ENCODE measurements at places on chromosomes 2 and 18.

GRCh38 chr2:40273734-40274182 is 178.1 kb downstream of the SLC8A1 start:
- DNase-seq: no peak

DNA sequence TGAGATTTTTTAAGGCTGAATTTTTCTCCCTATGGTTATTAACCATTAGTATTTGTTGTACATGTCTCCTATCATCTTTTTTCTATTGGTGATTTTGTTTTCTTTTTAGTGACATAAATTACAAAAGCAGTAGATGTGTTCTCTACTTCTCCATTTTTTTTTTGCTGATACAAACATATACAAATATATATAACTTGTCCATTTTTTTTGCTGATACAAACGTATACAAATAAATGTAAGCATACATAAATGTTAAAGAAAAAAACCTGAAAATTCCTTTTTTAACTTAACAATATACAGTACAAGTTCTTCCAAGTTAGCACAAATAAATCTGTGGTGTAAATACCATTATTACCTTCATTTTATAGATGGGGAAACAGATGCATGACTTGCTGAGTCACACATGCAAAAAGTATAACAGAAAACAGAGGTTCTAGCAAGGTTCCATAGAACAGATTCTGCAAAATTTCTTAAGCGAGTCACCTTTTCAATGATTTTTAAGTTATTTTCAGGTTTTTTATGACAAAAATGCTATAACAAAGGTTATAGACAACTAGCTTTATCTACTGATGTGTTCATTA is 2.1 kb downstream of the MSGN1 start:
- DNase-seq: no peak

DNA sequence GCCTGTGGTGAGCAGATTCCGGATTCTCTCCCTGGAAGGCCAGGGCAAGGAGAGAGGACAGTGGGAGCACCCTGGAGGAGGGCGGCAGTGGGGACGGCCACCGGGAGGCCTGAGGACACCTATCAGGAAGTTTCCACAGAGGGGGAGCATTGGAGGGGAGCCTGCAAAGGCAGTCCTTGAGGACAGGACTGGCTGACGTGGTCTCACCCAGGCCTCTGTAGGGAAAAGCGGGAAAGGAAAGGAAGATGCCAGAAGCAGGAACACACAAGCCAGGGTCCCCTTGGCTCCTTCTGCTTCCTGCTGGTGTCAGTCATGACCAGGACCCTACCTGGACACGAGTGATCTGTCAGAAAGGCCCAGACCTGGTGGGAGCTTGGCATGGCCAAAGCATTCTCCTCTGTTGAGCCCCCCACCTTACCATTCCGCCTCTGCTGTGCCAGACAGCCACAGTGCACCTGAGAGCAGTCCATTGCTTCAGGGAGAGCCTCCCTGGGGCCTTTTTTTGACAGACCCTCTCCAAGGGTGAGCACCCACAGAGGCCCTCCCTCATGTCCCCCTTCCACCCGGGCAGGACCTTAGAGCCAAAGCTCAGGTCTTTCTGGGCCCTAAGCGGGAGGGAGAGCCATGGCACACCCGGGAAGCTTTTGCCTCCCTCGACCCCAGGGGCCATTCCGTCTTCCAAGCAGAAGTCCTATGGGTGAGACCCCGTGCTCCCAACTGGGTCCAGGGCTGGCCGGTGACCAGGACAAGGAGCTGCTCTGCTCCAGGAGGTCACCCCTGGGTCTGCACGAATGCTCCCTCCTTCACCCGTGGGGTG is 333.1 kb downstream of the DYSF start:
- no peak for DNase-seq

DNA sequence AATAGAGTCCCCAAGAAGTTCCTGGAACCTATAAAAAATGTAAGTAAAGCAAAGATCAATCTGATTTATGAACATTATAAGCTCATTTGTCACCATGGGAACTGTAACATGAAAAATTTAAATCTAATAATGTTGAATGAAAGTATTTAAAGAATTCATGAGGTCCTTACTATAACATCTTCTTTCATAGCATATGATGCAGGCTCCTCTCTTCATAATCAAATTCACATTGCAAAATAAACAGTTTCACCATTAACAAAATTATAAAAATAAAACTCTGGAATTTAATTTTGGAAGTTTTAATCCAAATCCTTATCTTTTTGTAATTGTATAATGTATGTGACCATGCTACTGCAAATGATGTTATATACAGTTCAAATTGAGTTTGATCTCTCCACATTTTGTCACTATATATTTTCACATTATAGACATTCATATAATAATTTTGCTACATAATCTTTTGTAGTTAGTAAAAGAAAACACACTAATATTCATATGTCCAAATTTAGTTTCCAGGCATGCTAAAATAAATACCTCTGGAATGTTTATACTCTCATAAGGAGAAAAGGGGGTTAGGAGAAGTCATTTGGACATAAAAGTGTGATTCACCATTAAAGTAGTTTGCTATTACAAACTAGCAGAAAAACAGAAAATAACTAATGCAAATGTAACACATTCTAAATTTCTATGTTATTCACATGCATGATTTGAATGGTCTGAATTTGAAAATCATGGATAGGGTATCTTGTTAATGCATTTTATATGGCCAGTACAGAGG is 954.1 kb downstream of the DSC3 start:
- no peak for DNase-seq

- DNase-seq: no peak
These were observed 114.2 kb downstream of the ZNF521 start for GRCh38 chr18:25237571-25238267.

DNA sequence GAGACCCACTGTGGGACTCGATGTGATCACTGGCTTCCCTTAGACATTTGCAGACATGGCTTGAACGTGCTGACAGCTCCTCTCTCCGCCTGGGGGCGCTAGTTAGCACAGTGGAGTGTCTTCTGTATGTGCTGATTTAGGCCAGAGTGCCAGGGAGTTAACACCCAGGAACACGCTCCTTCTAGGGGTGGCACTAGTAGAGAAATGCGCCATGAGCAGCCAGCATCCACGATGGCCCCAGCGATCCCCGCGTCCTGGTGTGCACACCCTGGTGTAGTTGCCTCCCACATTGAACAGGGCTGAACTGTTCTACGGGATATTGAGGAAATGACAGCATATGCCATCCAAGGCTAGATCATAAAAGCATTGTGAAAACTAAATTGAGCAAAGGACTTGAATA is 11.4 kb upstream of the NMUR1 start:
- DNase-seq: no peak

GRCh38 chr2:64017811-64018700 is 1.2 kb downstream of the VPS54 start:
- no peak for DNase-seq

DNA sequence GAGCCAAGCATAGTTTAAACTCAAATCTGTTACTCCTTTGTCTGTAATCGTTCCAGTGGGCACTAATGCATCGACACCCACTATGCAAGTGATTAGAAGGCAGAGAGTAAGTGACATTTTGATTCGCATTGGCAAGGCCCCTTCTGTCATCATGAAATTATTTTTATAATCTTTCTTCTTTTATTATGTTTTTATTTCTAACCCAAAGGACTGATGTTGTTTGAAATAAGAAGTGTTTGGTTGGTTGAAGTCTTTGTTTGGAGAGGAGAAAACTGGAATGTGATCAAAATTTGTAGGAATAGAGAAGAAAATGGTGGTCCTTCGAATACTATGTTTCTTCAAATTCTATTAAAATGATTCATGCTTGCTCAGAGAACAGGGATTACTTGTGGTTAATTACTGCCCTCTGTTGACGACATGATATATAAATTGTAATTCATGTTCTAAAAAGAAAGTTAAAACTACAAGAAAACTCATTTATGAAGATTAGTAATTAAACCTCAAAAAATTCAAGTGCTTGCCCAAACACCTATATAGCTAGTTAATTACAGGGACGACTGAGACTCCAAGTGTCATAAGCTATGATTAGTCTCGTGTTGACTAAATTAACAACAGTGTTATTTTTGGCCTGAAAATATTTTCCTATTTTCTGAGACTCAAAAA is 26.4 kb upstream of the TFPI start:
- DNase-seq: peak; percentile 77

DNA sequence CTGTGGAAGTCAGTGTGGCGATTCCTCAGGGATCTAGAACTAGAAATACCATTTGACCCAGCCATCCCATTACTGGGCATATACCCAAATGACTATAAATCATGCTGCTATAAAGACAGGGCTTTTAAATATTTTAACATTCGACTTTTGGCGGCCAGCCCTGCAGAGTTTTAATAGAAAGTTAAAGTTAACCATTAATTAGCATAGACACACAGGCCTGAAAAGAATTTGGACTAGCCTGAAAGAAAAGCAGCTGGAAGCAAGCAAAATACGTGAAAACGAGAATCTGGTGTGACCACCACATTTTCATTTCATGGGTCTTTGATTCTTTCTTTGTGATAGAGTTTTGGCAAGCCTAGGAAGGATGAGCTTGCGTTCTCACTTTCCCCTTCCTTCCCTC is 184.0 kb downstream of the SCG2 start:
- no peak for DNase-seq

DNA sequence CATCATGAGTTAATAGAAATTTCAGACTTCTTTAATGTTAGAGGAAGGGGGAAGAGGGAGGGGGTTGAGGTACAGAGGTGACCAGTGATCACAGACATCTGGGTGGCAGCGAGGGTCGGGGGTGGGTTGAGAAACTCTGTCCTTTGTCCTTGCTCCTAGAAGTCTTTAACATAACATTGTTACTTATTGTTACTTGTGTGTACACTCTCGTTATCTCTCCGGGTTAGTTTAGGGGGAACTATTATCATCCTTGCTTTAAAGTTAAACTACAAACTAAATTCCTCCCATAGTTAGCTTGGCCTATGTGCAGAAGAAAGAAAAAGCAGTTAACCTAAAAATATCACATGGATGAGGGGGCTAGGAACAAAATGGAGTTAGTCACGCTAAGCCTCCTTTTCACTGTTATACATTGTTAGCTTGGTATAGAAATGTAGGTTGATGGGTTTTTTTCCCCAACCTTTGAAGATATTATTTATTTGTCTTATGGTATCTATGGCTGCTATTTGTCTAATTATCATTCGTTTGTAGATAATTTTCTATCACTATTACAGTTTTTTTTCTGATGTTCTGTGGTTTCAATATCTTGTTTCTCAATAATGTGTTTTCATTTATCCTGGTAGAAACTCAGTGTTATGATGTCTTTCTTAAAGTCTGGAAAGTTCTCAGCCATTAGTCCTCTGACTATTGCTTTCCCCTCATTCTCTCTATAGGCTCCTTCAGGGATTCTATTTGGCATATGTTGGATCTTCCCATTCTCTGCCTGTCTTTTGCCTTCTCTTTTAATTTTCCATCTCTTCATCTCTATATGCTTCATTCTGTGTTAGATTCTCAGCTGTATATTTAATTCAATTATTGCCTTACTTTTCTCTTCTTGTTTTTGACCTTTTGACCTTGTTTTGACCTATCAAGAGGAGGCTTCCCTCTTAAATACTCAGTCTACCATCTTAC is 13.2 kb upstream of the B4GALT6 start:
- DNase-seq: no peak

GRCh38 chr2:240670402-240670801 is 12.3 kb downstream of the AQP12B start:
- DNase-seq: no peak

DNA sequence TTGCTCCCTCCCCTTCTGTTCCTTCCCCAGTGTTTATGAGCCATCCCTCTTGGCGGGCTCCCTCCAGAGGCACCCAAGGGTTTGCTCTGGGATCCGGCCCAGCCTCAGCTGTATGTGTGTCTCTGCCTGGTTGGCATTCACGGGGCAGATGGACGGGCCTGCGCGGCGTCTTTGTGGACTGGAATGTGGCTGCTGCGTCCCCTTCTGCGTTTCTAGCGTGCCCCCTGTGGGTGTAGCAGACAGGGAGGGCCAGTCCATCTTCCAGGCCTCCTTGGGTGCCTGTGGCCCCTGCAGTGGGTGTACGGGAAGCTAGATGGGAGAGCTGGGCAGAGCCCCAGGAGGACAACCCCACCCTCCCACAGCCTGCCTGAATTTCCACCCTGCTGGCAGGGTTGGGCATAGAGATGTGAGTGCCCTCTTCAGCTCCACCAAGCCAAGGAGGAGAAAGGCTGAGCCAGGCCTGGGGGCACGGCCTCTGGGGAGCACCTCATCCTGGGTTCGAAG is 15.7 kb downstream of the GPC1 start:
- DNase-seq: no peak

- DNase-seq: no peak
These were observed 310.9 kb downstream of the PRKCE start for GRCh38 chr2:45962177-45962921.

DNA sequence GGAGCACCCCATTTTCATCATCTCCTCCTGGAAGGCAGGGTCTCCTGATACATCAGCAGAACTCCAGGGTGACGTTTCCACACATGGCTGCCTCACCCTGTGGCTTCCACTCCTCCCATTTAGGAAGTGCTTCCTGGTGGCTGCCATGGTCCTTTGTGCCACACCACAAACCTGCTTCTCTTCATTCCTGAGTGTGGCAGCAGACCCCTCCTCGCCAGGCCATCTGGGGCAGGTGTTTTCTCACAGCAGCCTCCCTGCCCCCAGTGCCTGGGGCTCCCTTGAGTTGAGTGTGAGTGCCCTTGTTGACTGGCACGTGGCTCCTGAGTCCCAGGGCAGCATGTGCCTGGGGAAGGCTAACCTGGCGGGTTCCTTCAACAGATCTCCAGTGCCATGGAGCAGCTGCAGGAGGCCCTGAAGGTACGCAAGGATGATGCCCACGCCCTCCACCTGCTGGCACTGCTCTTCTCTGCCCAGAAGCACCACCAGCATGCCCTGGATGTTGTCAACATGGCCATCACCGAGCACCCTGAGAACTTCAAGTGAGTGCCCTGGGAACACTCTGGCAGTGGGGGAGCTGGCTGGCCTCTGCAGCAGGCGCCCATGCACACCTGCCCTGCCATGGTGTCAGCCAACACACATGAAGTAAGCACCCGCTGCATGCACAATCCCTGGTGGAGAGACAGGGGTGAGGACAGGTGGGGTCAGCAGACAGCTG is 113.4 kb upstream of the MCFD2 start:
- no peak for DNase-seq

DNA sequence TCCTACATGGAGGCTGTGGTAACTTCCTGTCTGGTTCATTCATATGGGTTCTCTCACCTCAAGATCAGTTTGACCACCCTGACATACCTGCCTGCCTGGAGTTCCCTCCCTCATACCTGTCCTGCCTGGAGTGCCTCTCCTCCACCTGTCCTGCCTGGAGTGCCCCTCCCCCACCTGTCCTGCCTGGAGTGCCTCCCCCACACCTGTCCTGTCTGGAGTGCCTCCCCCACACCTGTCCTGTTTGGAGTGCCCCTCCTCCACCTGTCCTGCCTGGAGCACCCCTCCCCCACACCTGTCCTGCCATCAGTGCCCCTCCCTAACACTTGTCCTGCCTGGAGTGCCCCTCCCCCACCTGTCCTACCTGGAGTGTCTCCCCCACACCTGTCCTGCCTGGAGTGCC is 461.9 kb downstream of the PTPRM start:
- DNase-seq: no peak

DNA sequence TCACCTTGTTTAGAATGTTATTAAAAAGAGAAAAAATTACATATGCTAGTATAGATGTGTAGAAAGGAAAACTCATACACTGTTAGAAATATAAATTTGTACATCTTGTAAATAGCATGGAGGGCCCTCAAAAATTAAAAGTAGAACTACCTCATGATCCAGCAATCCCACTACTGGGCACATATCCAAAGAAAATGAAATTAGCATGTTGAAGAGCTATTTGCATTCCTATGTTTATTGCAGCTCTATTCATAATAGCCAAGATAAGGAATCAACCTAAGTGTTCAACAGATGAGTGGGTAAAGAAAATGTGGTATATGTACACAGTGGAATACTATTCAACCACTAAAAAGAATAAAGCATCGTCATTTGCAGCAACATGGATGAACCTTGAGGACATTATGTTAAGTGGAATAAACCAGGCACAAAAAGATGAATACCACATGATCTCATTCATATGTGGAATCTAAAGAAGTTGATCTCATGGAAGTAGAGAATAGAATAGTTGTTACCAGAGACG is 251.5 kb upstream of the THUMPD2 start:
- DNase-seq: no peak
